ENCODE measurements at places on chromosomes 3 and 15.
A peak's percentile ranks its signal among the peaks of the same experiment; 100 is the strongest.

DNA sequence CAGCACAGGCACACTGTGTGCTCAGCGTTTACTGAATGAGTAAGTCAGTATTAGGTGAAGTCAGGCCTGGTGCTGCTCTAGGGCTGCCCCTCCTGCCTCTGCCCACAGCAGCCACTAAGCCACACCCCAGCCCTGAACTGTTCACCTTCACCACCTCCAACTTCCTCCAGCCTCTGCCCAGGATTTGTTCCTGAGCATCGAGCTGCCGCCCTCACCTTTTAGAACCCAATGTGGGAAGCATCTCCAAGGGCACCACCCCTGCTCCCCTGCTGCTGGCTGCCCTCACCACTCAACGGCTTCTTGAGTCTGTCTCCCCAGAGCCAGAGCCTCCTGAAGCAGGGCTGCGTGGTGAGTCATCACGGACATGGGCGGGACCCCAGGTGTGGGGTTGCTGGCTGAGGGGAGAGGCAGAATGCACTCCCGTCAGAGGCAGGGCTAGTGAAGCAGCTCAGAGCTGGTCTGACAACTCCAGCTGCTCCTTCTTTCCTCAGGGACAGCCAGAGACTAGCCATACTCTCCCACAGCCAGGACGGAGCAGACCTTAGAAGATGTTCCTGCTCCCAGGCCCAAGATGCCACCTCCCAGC is 5.8 kb downstream of the HYAL2 start:
- DNase-seq: no peak

GRCh38 chr15:74400313-74400860 is 32.9 kb upstream of the CYP11A1 start:
- no peak for DNase-seq

GRCh38 chr15:89472785-89473256 is 23.6 kb downstream of the RHCG start:
- no peak for DNase-seq

DNA sequence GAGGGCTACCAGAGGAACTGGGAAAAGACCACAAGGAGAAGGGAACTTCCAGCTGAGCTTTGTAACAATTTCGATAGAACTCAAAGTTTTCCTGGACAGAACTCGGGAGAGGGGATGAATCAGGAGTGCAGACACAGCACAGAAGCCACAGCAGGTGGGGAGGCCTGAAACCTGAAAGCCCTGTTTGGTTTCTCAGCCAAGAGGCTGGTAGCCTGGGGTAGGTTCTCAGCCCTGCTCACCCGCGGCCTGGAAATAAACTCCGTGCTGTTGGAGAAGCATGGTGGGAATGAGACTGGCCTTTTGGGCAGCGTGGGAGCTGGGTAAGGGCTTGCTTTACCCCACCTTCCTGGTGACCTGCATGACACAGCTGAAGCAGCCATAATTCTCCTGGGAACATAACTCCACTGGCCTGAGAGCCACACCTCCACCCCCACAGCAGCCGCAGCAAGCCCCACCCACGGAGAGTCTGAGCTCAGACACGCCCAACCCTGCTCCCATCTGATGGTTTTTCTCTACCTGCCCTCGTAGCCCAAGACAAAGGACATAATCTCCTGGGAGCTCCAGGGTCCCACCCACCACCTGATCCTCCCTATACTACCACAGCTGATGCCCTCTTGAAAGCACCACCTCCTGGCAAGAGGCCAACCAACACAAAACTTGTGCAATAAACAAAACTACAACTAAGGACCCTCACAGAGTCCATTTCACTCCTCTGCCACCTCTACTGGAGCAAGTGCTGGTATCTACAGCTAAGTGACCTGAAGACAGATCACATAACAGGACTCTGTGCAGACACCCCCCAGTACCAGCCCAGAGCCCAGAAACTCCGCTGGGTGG is 52.5 kb upstream of the CHRM5 start:
- DNase-seq: no peak

- peak; percentile 20 for DNase-seq
These were observed 6.6 kb upstream of the RAB11A start for GRCh38 chr15:65862682-65863081.

- DNase-seq: no peak
These were observed 303.0 kb downstream of the PLOD2 start for GRCh38 chr3:145857956-145858355.

DNA sequence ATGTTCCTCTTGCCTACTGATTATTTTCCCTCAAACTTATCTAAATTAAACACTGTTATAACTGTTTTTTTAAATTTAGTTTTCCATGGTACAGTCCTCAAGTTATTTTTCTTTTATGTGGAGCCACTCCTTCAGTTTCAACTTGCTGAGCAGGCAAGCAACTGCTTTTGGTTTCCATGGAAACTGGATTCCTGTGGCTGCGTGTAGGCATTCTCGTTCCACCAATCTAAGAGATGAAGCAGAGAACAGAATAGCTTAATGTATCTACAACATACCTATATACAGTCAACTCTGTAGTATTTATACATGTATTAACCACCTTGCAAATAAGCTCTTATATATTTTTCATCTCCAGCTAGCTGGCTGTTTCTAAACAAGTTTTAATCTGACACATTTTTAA is 25.8 kb upstream of the ANXA2 start:
- no peak for DNase-seq
